Hypothalamus (tissue), 51 donors: ENCODE measurements at places on chromosomes 2 and 18.

DNA sequence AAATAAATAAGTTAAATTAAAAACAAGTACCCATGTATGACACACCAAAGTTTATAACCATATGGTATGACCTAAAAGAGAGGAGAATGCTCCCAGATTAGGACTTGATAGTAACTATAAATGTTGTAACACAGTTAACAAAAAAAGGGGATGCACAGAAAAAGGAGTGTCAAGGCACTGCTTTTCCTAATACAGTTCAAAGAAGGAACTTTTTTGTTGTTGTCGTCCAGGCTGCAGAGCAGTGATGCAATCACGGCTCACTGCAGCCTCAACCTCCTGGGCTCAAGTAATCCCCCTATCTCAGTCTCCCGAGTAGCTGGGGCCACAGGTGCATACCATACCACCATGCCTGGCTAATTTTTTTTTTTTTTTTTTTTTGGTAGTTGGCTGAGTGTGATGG lies 2.7 kb downstream of the NARS1 start:
- DNase-seq: no peak

GRCh38 chr2:100757621-100758394 lies 62.1 kb upstream of the NPAS2 start:
- DNase-seq: no peak

DNA sequence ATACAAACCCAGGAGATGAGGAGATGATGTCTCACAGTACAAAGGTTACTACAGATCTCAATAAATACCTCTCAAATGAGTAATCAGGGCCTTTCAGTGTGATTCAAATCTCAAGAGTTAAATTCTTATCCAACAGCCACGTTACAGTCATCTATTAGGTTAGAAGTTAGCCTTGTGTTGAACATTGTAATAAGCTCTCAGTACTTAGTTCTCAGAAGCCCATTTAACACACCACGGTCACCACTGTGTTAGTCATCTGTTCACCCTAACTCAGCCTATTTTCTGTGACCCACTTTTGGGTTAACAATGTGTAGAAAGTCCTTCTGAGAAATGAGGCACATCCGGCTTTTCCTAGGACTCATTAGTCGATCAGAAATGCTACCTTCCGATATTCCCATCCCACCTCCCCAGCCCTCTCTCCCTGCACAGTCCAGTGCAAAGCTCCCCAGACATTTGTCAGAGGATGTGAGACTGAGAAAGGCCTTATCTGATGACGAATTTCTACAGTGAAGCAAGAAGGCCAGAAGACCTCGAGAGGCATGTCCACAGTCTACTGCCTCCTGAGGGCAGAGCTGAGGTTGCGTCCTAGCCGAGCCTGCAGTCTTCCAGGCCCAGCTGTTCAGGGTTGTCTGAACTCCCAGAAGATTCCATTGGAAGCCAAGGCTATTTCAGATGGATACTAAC lies 92.6 kb downstream of the ACTR2 start:
- no peak for DNase-seq

- no peak for DNase-seq
Measured at GRCh38 chr2:35538796-35539195, 816.8 kb upstream of the CRIM1 start.

GRCh38 chr2:130963196-130963848 lies 126.6 kb downstream of the ARHGEF4 start:
- DNase-seq: no peak

DNA sequence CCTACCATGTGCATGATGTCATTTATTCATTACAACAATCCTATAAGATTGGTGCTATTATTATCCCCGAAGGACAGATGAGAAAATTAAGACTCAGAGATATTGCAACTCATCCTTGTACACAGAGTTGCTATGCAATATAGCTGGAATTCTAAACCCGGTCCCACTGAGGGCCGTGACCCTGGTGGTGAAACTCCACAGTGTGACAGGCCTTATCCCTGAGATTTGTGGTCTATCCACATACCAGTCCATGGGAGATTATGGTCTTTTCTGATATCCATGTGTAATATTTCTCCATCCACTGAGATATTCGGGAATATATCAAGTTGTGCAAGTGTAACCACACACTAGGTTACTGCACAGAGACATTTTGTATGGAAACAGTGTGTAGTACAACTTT lies 305.2 kb downstream of the TXNL1 start:
- no peak for DNase-seq

- DNase-seq: no peak
Measured at GRCh38 chr2:204611017-204611631, 65.8 kb downstream of the PARD3B start.

DNA sequence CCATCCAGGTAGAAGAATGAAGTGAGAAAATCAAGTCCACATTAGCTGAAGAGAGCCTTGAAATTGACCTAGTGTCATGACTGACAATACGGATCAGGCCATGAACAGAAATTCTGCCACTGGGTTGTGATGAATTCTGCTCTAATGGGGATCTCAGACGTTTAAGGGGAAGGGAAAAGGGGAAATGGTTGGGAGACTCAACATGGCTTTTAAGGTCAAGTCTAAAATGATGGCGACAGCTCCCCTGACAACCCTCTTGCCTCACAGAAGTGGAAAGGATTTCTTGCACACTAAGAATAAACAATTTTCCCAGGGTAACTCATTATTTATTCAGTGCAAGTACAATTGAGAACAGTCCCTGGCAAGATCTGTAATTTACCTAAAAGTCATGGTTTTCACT lies 302.5 kb upstream of the ACVR2A start:
- no peak for DNase-seq

GRCh38 chr2:118047380-118047826 lies 33.5 kb upstream of the CCDC93 start:
- no peak for DNase-seq

DNA sequence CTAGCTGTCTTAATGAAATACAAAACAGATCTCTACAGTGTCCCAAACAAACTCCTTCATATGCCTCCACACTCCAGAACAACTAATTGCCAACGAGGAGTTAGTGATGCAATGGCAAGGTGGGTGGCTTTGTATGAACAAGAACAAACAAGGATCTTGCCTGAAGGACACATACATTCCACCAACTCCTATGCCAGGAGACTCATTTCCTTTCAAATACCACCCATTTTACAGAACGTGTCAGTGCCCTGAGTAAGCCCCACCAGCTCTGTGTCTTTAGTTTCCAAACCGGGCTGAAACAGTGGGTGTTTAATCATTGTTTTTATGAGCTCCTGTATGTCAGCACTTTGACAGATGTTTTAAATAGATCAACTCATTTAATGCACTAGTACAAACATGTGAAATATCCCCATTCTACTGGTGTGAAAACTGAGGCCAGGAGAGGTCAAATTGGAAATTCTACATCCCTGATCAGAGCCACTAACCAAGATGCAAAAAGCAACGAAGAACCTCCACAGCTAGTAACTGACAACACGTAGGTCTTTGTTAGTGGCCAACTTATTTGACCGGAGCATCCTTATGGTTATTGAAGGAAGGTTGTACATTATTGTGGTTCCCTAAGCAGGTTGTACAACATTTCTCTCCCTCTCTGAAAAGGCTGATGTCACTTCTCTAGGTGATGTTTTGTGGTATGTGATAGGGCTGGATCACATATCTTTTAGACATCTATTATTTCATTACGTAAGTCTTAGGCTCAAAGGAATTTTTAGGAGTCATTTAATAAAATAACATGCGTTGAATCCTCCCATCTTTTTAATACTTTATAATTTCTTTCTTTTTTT lies 534.9 kb upstream of the TNP1 start:
- DNase-seq: no peak

- DNase-seq: no peak
Measured at GRCh38 chr18:9275890-9276289, 58.7 kb upstream of the TWSG1 start.

GRCh38 chr2:176205126-176205525 lies 16.7 kb downstream of the HOXD1 start:
- DNase-seq: no peak

DNA sequence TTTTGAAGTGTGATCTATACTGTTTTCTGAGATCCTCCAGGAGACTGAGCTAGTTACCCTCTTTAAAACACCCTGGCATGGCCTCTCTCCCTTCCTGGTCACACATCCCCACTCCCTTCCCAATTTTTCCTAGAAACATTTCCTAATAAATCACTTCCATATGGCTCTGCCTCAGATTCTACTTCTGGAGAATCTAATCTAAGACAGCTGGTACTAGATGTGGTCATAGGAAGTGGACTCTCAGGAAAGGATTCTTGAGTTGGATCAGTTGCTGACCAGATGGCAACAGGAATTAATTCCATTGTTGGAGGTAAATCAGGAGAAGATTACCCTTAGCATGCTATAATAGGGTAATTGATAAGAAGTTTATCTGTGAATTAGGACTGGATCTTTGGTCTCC lies 310.5 kb downstream of the SATB2 start:
- DNase-seq: no peak

DNA sequence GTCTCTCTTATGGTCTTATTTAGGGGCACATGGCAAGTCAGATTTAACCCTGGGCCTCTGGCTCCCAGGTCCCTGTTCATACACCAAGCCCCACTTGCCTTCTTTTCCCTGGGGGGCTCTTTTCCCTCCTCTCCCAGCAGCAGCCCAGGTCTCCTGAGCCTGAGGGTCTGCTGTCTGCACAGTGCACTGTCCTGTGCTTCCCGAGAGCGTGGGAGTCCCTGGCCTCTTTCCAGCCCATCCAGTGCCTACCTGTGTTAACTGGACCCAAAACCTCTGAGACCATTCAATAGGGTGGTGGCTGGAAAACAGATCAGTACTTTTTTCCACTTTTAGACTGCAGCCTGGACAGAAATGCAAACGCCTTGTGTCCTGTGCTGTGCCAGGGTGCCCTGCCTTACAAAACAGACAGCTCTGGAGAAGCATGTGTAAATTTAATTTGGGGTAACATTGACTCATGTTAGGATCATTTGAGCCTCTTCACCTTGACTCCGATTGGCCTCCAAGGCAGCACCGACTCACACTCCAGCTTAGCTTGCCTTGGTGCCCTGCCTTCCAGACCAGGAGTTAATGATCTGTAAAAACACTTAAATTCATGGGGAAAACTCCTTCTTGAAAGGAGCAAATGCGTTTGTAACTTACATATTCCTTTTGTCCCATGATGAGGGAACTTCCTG lies 34.3 kb downstream of the TWIST2 start:
- DNase-seq: no peak

- no peak for DNase-seq
Measured at GRCh38 chr2:158779621-158780020, 15.5 kb upstream of the DAPL1 start.

DNA sequence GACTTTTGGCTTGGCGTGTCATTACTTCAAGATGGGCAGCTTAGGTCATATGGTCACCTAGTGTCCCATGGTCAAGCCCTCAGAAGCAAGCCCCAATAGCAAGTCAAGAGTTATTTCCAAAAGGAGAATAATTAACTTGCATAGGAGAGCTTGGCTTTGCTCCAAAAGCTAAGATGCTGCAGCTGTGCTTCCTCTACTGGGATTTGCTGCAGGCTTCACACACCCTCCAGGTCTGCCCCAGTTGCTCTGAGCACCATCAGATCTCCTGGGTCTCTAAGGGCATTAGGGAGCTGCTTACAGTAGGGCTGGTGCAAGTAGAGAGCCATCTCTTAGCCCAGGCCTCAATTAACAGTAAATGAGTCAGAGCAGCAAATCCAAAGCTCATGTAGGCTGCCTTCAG lies 46.6 kb downstream of the THUMPD2 start:
- DNase-seq: no peak

DNA sequence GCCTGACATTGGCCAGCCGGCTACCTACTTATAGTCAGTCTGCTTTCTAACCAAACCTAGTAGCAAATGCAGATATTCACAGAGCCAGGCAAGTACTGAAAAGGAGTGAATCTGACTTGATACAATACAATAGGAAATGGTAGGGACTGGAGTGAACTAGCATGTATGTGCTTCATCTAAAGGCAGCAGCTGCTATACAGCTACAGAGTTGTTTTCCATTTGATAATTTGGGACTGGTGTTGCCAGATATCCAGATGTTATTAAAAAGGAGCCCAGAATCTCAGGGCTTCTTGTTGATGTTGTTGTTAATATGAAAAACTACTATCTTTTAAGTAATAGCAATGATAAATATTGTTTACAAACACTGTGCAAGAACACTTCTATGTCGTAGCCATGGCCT lies 159.4 kb downstream of the BABAM2 start:
- DNase-seq: no peak

DNA sequence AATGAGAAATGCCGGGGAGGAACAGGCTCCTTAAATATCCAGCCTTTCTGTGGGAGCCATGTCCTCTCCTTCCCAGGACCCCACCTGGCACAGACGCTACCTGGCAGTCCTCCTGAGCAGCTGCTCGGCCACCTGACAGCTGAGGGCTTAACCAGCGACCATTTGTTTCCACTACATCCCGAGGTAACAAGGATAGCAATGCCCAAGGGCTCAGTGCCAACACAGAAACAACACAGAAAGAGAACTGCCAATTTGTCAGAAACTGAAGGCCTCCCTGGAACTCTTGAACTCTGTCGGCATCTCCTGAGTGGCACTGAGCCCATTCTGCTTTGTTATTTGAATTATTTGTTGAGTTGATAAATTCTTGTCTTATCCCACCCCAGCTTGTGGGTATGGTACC lies 122.2 kb upstream of the ARHGAP28 start:
- no peak for DNase-seq

GRCh38 chr2:20189299-20189931 lies 35.5 kb downstream of the SDC1 start:
- no peak for DNase-seq

- DNase-seq: no peak
Measured at GRCh38 chr18:13536578-13536977, 189.8 kb downstream of the FAM210A start.

DNA sequence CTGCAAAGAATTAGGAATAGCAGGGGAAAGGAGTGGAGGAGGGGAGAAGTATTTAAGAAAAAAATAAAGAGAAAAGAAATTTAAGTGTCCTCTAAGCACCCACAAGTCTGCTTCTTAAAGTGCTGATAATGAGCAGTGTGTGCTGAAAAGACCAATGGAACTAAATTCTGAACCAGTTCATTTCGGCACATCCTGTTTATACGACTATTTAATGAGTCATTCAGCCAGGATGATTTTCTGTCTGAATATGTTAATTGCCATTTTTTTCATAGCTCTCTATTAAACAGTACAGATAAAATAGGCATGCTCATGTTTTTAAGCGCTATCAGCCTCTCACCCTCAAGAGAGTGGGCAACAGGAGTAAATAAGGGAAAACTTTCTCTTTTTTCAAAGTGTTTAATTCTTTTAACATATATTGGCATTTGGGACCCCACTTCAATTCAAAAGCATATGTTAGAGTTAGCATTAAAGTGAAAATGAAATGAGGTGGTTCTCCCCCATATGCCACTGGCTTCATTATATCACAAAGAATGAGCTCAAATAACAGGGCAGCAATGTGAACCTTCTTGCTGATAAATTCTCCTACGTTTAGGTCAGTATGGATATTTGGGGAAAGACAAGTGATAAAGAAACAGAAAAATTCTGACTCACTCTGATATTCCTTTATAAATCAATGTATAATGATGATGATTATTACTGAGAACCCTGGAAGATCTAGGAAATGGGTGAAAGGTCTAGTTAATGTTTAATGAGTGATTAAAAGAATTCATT lies 87.5 kb downstream of the TCF4 start:
- DNase-seq: no peak

DNA sequence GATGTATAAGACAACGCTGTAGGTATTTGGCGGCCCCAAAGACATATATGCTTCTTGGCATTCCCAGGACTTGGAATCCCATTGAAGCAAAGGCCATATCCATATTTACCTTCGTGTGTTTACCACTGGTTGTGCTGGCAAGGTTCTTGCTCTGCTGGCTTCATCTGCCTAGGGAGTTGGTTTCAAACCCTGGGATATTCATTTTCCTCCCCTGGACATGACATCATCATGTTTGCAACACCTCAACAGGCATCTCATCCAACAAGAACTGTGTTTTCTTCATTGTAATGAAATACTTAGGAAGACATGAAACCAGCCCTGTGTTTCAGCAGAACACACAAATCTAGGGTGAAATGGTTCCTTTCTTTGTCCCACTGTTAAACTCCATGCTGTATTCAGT lies 77.9 kb upstream of the PHLPP1 start:
- no peak for DNase-seq
